ENCODE measurements at places on chromosomes 2 and 18.

GRCh38 chr2:19033240-19033639 lies 325.2 kb downstream of the OSR1 start:
- no peak for DNase-seq

GRCh38 chr2:19762142-19762541 lies 139.6 kb downstream of the TTC32 start:
- no peak for DNase-seq

- DNase-seq: no peak
Observed at GRCh38 chr2:229870903-229871656, 50.7 kb downstream of the TRIP12 start.

DNA sequence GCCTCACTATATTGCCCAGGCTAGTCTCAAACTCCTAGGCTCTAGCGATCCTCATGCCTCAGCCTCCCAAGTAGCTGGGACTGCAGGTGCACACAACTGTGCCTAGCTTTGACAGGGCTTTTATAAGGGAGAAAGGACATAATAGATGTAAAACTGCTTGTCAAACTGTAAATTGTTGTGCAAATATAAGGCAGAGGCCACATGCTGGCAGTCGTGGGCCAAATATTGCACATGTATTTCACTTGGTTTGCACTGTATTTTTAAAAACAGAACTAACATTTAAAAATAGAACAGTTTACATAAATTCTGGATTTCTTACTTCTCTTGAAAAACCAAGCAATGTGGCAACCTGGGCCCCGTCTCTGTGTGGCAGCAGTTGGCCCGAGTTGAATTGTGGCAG lies 31.2 kb upstream of the MYO3B start:
- no peak for DNase-seq

- no peak for DNase-seq
Observed at GRCh38 chr2:216784456-216784855, 75.4 kb downstream of the TNP1 start.

DNA sequence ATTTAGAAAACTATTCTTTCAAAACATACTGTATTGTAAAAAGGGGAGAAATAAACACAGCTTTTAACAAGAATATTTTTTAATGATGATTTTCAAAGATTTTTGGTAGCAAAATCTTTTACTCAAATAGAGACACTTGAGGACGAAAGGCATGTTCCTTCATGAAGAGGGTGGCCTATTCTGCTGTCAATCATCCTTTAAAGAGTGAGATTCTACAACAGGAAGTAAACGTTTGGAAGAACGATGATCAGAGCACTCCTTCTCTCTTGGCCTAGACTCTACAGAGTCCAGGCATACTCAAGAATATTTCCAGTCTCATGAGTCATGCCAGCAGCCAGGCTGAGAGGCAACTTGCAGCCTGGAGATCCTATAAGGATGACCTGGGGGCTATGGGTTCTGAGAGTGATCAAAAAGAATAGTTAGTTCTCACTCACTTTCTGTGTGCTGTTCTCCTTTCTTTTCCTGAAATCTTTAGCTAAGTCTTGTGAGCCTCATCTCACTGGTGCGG lies 62.4 kb upstream of the TCF4 start:
- DNase-seq: no peak

DNA sequence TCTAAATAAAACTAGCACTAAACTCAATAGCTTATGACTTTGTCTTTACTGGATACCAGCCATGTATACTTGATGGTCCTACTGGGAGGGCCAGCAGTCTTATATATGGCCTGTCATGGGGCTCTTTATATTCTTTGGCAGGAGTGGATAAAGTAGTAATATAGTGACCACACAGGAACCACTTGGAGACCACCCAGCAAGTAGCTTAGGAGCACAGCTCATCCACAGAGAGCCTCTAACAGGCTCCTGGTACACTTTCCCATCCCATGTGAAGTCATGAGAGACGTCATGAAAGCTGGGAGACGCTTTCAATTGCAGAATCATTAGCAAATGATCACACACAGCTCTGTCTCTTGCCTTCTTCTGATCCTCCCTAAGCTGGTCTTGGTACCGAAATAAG lies 360.9 kb upstream of the ACVR2A start:
- no peak for DNase-seq

DNA sequence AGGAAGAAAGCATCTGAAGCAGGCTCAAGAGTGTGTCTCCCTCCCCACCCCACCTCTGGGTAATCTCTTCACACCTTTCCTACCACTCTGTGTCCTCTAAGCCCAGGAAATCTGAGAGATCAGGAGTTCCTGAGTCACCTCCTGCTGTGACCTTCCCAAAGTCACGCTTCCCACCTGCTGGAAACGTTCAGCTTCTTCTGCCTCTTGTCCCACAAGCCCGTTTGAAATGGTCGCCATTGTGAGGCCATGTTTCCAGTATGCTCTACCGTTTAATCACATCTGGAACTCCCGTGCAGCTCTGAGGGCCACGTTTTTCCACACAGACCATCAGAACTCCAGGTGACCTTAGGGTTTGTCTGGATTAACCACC lies 25.9 kb downstream of the GREB1 start:
- DNase-seq: no peak

DNA sequence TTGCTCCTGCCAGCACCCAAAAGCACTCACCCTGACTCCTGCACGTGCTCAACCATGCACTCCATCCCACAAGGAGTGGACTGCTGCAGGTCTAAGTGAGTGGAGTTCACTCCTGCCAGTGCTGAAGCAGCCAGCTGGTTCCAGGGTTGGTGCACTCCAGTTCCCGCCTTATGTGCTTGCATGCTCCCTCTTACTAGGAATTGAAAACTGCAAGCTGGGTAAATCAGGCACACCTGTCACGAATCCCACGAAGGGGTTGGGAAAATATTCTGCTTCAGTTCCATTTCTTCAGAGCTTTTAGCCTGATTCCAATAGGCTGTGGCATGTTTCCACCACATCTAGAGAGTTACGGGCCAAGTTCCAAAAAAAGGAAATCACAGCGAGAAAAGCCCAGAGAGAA lies 1365.5 kb upstream of the CHAC2 start:
- no peak for DNase-seq

- DNase-seq: no peak
Observed at GRCh38 chr2:120759543-120760331, 24.1 kb downstream of the GLI2 start.

GRCh38 chr18:6054256-6054842 lies 159.0 kb upstream of the TMEM200C start:
- no peak for DNase-seq

DNA sequence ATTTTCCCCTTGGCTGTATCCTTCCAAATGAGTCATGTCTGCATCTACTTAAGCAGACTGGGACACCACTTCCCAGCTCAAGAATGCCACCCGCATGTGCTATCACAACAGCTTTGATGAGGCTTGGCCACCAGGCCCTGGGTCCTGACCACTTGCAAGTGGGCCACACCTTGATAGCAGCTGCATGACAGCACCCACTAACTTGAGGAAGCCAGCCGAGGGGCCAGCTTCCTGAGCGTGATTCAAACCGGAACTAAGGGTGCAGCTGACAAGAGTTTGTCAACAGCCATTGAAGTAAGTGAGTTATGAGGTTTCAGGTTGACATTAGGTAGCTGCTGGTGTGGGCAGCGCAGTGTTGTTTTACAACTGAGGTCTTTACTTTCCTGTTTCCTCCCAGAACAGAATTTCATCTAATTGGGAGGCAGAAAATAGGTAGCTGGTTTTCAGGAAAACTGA lies 54.4 kb downstream of the EPHA4 start:
- DNase-seq: peak; percentile 31

DNA sequence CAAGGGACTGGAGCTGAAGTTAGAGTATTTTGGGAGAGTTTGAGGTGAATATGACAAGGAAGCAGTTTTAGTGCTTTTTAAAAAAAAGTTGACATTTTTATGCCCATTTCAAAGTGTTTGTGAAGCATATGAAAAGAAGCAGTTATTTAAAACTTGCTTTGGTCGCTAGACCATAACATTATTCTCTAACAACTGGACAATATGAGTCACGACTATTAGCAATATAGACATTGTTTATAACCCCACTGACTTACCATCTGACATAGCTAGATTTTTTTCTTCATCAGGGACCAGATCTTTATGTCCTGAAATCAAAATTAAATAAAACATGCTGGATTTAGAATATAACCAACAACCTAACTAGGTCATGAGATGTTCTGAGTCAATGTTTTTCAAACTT lies 22.6 kb upstream of the DYTN start:
- no peak for DNase-seq

DNA sequence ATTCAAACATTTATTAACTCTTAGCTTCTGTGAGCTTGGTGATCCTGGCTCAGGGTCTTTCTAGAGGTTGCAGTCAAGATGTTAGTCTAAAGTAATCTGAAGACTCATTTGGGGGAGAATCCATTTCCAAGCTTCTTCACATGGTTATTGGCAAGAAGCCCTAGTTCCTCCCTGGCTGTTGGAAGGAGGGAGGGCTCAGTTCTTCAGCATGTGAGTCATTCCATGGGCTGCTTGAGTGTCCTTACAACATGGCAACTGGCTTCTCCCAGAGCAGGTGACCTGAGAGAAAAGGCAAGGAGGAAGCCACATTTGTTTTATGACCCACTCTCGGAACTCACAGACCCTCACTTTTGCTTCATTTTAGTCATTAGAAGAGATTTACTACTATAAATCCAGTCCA lies 10.6 kb upstream of the C2orf74 start:
- no peak for DNase-seq

DNA sequence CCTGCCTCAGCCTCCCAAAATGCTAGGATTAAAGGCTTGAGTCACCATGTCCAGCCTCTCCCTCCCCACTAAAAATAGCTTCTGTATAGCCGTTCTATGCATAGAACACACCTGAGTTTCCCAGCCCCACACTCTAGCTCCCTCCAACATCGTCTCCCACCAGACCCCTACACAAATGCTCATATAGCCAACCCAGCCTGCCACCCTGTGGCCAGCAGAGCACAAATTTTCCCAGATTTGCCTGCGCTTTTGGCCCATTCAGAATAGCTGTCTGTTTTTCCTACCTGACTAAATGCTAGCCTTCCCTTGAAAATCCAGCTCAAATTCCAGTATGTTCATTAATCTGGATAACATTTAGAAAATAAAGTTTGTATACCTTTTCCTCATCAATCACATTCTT lies 22.8 kb downstream of the TRABD2A start:
- DNase-seq: no peak
